ENCODE measurements at places on chromosomes 3 and 15.
A peak's percentile ranks its signal among the peaks of the same experiment; 100 is the strongest.

GRCh38 chr15:73851689-73852088 lies 21.7 kb upstream of the TBC1D21 start:
- peak; percentile 5 for DNase-seq

DNA sequence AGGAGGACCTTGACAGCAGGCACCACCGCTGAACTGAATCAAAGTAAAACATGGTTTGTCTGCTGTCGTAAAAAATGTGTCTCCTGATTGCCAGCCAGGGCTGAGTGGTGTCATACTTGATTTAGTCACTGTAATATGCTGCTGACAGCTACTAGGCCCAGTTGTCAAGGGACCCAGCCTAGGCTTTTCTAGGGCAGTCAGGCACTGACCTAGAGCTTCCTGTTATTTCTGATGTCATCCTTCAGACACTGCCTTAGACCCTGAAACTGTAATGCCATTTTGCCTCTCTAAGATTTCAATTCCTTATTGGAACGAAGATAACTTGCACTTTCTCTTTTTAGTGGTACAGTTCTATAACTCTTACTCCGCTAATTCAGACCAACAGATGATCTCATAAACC lies 2.6 kb upstream of the MRPL3 start:
- no peak for DNase-seq

DNA sequence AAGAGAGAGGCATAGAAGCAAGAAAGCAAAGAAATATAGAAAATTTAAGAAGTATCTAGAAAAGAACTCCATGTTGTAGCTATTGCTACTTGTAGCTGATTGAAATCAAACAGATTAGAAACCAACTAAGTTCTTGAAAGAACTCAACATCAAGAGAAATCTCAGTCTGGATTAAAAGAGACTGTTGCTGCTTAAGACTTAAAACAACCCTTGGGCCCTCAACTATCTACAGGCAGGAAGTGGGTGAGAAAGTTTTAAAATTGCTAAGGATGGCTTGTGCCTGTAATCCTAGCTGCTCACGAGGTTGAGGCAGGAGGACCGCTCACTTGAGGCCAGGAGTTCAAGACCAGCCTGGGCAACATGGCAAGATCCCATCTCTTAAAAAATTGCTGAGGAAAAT lies 39.3 kb upstream of the C15orf61 start:
- no peak for DNase-seq

DNA sequence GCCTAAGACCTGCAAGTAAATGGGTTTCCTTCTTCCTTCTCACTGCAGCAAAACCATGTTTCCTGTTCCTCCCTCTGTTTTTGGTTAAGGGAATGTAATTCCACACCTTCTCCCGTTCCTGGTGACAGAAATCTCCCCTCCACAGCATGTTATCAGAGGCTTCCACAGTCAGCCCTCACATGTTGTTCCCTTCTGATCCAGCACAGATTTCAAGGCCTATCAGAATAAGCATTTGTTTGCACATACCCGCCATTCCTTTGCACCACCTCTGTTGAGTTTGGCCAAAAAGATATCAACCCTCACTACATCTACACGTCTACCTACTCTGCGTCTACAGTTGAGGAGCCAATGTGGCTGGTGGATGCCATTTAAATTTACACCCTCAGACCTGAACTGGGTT lies 113.9 kb upstream of the GRM7 start:
- no peak for DNase-seq

DNA sequence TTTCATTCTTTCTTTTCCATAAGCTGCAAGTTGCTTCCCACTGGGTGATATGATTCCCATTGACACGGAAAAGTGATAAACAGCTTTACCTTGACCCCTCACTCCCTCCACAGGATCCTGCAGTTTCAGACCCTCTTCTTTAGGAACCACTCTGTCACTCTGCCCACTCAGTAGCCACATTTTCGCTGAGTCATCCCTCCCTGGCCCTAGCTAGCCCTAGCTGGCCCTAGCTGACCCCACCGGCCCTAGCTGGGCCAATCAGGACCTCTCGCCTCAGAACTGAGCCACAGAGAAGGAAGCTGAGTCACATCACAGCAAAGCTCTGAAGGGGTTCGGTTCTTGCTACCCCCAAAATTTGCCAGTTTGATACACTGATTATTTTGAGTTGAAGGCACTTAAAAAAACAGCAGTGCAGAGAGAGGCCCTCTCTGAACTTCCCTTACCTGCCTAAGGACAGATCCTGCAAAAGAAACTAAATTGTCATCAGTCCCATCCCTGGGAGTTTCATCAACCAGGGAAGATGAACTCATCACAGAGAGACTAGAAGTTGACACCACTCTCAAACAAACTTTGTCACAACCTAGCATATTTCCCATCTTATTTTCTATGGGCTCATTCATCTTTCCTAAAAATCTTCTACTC lies 233.5 kb upstream of the PROK2 start:
- no peak for DNase-seq

DNA sequence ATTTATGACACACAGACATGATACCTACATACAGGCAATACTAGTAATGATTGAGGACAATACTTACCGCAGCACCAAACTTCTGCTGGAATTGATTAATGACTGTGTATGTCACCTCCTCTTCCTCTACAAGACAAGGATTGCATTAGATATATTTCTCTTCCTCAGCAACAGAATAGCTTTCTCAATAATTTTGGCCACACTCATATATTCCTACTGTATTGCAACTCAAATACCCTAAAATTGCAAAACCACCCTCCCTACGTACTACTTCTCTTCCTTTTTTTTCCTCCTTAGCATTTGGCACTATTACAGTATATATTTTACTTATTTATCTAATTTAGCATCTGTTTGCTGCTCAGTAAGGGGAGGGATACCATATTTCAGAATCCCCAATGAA lies 14.8 kb downstream of the EXD1 start:
- DNase-seq: no peak

DNA sequence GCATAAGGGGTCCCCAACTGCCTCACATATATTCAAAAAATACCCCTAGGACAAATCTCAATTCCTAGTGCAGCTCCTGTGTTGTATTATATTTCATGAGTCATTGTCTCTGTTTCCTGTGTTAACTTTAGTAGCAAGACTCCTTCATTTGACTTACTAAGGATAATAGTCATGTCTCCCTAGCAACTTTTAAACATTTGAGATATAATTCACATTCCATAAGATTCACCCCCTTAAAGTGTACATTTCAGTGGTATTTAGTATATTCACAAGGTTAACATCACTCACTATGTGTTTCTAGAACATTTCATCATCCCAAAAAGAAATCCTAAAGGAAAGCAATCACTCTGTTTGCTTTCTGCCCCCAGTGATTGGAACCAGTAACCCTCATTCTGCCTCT lies 121.3 kb upstream of the WNT7A start:
- no peak for DNase-seq

DNA sequence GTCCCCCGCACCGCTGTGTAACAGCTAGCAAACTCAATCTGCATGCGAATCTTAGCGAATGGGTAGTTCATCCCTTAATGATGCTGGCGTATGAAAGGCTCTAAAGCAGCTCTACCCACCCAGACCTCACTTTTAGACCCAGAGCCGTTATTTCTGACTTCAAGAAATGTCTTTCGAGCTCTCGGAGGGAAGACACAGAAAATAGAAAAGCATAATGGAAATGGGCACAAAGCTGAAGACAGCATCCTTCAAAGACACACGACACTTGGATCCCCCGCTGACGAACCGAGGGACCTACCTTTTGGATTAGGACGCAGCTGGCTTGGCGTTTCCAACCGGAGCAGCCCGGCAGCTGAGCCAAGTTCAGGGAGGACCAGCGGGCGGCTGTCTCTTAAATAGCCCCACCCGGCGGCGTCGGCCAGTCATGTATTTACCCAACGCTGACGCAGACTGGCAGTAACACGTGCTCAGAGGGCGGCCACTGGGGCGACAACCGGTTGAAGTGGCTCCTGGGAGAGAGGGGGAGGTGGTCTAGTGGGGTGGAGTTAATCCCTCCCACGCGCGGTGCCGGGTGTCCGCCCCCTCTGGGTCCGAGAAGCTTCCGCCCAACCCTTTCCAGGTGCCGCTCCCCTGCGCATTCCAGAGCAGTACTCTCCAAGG lies 1.5 kb downstream of the CCK start:
- DNase-seq: no peak

DNA sequence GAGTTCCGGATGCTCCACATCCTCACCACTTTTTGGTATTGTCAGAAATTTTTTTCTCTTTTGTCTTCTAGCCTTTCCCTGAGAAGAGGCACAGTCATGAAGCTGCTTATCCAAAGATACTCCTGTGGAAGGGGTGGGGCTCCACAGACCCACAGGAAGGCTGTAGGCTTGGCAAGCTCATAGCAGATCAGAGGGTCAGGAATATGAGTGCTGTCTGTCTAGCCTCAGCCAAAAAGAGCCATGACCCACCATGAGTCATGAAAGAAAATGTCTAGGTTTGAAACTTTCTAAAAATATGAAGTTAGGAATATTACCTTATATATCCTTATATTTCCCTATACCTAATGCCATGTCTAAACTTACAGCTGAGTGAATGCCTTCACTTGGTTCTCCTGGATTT lies 118.2 kb upstream of the THBS1 start:
- no peak for DNase-seq

- no peak for DNase-seq
Observed at GRCh38 chr3:108396336-108396735, 100.0 kb downstream of the HHLA2 start.

DNA sequence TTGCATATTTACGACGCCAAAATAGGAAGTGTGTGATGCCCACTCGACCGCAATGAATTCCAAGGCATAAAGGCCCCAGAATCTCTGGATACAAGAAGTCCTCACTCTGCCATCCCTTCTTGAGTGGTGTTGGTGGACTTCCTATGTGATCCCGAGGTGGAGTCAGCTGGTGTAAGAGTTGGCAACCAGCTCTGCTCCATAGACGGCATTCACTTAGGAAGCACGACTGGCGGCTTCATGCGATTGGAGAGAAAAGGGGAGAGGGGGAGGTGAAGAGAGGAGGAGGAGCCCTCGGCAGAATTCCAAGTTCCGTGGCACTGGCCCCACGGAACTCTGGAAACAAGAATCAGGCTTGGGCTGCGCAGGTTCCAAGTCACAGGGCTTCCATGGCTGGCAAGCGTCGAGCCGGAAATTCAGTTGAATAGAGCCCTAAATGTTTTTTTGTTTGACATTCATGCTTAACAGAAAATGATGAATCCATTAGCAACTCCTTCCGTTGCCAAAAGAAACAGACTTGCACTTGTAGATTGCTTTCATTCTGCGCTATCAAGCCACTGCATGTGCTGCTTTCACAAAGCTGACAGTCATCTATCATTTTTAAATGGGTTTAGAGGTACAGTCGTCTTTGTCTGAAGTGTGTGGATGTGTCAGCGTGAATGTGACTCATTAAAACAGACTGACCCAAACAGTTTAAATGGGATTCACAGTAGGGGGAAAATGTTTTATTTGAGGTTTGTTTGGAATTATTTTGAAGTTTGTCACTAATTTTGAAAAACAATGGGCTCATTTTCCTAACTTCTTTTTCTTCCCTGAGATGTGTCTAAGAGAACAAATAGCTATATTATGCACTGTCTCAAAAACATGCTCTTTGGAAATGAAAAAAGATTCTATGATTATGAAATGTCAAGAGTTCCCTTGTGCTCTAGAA lies 428.3 kb upstream of the ATP11B start:
- DNase-seq: no peak

- no peak for DNase-seq
Observed at GRCh38 chr3:69016901-69017300, 3.4 kb upstream of the EOGT start.

DNA sequence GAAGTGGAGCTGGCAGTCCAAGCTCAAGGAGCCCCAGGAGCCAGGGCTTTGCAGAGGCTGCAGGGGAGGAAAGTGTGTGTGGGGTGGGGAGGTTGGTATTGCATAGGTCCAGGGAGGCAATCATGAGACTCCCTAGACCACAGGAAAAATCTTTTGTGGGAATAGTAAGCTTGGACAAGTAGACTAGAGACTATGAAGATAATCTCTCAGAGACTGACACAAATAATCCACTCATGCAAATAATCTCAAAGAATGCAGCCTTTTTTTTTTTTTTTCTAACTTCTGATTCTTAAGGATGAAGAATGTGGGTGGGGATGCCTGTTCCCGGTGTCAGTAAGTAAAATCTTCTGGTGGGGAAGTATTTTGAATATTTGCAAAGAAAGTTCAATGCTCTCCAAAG lies 113.7 kb downstream of the GREM1 start:
- no peak for DNase-seq

DNA sequence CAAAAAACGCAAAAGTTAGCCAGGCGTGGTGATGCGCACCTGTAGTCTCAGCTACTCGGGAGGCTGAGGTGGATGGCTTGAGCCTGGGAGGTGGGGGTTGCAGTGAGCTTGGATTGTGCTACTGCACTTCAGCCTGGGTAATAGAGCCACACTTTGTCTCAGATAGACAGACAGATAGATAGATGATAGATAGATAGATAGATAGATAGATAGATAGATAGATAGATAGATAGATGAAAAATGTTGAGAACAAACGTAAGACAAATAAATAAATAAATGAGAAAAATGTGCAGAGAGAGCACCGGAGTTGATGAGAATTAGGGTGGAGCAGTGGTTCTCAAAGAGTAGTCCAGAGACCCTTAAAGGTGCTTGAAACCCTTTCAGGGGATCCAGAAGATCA lies 58.4 kb upstream of the ARL8B start:
- no peak for DNase-seq

GRCh38 chr15:53351373-53351772 lies 408.1 kb downstream of the WDR72 start:
- DNase-seq: no peak

- DNase-seq: no peak
Observed at GRCh38 chr15:67807141-67807540, 18.2 kb upstream of the SKOR1 start.

DNA sequence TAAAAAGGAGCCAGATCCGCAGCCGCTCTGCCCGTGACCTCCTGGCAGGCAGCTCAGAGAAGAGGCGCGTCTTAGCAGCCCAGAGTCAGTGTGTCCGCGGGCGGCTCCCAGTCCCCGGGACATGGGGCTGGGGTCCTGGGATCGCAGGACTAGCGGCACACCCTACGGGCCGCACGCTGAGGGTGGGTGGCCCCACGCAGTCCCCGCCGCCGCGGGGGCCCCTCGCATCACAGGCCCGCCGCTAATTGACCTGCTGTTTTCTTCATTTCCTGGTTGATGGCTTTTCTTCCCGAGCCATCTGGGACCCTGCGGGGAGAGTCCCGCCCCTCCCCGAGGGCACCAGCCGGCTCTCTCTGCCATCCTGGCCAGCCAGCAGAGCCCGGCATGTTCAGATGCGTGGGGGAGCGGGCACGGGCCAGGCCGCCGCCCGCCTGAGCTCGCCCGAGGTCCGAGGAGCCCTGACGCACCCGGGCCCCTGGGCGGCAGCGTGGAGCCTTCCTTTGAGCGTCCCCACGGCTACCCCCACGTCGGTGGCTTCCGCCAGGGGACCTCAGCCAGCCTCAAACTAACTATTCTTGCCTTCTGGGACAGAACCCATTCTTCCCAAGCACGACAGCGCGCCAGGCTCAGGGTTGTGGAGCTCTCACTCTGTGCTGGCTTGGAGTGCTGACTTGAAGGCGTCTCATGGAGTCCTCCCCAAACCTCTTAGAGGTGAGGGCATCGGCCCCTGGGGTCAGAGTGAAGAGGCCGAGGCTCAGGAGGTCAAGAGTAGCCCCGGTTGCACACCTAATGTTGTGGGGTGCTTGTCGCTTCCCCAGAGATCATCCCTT lies 34.6 kb upstream of the CACNA2D3 start:
- no peak for DNase-seq

All from stimulated activated CD8-positive, alpha-beta memory T cell treated with anti-CD3 and anti-CD28 coated beads, Interleukin-7, amount 100 ng/mL, for 1 hour (primary cell).